Osteoblast (primary cell): ENCODE measurements at places on chromosomes 6 and 20. TPM values are rescaled to one million over a fixed set of nuclear protein-coding genes. Genes with fewer than 3 reads are reported as not detected.

FOXF2 gene
- 1.1 and 2.1 TPM in 2 replicates for total RNA-seq

HUS1B gene
- total RNA-seq: 0.59 and 0.72 TPM in 2 replicates

SLC17A1 gene
- not detected in 2 replicates for total RNA-seq

RIPOR3 gene
- 1.1 and 2.4 TPM in 2 replicates for total RNA-seq

DNA sequence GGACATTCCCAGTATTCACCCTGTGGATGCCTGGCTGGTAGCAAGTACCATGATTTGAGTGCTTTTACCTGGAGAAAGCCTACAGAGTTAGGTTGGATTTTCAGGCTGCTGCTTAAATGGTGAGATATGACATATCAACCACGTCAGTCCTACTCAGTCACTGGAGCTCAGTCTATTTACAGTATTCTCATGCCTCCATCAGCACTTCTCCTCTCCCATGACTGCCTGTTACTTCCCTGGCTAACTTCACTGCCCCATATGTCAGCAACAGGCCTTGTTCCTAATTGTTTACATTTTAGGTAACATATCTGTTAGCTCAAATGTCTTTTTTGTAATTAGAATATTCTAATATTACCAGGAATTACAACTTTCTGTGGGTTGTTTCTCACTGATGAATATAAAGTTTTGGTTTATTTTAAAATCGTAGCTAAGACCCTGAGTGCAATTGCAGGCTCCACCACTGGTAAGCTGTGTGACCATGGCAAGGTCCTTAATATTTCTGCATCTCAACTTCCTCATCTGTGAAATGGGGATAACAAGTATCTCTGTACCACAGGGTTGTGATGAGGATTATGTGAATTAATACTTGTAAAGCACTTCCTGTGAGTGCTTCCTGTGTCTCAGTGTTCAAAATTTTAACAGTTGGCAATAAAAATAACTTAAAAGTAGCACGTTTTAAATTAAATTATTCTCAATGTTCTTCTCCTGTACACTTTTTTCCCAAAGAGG, 54.3 kb downstream of the RNF144B start:
- DNase-seq: no peak

GRCh38 chr6:120526576-120526975, 807.7 kb downstream of the TBC1D32 start:
- DNase-seq: no peak

- DNase-seq: no peak
Observed at GRCh38 chr6:135606392-135606791, 108.9 kb upstream of the AHI1 start.

GRCh38 chr6:36671687-36672375, 6.7 kb upstream of the CDKN1A start:
- no peak for DNase-seq

GRCh38 chr6:116451916-116452315, 9.3 kb upstream of the CALHM6 start:
- no peak for DNase-seq

- DNase-seq: no peak
Observed at GRCh38 chr6:106134087-106134770, 48.1 kb downstream of the PRDM1 start.

GRCh38 chr6:129206821-129207220, 323.9 kb downstream of the LAMA2 start:
- no peak for DNase-seq
